ENCODE measurements at places on chromosomes 6 and 20. TPM values are rescaled to one million over a fixed set of nuclear protein-coding genes. Genes with fewer than 3 reads are reported as not detected.
A peak's percentile ranks its signal among the peaks of the same experiment; 100 is the strongest.

The SMIM28 gene
- polyA plus RNA-seq = not detected

The LCA5 gene
- polyA plus RNA-seq = 1.6 TPM

The STMND1 gene
- not detected for polyA plus RNA-seq

The PSMB9 gene
- 29.0 TPM for polyA plus RNA-seq

The OPN5 gene
- 0.04 TPM for polyA plus RNA-seq

The LRRC73 gene
- polyA plus RNA-seq = 0.16 TPM

The CEBPB gene
- polyA plus RNA-seq = 11.2 TPM

DNA sequence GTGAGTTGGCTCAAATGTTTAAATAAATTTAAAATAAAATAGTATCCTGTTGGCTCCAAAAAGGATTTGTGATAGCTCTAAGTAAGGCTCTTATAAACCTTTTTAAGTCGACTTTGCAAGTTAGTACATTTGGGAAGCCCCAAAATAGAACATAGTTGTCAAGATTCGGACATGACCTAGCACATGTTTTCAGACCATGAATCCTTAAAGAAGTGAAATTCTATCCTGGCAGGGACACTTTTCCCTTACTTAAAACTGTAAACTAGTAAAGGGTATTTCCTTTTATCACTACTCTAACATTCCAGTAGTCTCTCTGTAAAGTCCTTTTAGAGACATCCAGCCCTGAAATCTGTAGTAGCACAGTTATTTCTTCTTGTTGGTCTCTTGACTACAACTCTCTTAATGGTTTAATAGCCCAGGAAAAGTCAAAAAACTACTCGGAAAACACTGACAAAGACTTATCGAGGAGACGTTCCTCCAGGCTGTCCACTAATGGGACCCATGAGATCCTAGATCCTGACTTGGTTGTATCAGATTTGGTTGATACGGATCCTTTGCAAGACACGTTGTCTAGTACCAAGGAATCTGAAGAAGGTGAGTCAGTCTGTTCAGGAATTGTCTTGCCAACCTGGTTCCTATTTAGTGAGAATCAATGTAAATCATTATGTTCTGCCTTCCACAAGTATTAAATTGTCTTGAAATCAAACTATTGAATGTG lies 83.6 kb downstream of the SCAND1 start:
- DNase-seq = no peak

- no peak for DNase-seq
These were observed 60.7 kb upstream of the LAMA2 start for GRCh38 chr6:128822271-128822670.

DNA sequence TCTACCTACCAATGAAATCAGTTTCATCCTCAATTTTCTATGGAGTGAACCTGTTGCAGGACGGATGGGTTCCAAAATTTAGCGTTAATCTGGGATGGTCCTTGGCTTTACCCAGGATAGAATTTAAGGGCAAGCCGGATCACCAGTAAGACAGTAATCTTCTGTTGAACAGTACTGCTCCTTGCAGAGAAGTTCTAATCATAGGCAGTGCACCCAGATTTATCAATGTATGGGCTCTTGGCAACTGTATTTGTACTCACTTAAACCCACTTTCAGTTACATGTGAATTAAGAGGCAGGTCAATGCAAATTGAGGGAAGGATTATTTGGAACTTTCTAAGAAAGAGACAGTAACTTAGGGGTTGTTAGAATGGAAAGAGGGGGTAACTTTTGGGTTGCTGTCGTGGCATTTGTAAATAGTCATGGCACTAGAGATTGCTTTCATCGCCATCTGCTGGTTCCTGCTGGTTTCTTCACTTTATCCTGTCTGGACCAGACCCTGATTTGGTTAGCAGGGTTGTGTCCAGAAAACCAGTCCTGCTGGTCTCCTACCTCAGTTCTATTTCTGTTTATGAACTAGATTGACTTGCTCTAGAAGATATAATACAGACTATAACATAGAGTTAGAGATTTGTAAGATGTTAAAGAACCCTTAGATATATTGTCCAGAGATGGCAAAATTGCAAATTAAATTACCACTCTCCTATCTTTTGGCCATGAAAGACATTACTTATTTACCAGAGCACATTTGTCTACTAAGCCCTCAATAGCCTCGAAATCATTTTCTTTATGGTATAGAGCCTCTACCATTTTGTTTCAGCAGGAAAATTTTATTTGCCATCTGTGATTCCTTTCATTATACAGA lies 646.3 kb downstream of the UTRN start:
- no peak for DNase-seq

DNA sequence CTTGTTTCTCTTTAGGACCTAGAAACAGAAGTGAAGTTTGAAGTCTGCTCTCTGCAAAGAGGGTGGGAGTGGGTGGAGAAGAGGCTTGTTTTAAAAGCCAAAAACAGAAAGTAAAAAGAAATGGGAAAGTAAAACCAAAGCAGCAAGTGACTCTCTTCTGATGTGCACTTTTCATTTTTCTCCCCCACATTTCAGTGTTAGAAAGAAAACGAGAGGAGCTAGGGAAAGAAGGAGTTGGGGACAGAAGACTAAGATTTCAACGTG lies 1.3 kb downstream of the C6orf141 start:
- DNase-seq = no peak

- no peak for DNase-seq
These were observed 232.3 kb downstream of the QKI start for GRCh38 chr6:163646866-163647265.

DNA sequence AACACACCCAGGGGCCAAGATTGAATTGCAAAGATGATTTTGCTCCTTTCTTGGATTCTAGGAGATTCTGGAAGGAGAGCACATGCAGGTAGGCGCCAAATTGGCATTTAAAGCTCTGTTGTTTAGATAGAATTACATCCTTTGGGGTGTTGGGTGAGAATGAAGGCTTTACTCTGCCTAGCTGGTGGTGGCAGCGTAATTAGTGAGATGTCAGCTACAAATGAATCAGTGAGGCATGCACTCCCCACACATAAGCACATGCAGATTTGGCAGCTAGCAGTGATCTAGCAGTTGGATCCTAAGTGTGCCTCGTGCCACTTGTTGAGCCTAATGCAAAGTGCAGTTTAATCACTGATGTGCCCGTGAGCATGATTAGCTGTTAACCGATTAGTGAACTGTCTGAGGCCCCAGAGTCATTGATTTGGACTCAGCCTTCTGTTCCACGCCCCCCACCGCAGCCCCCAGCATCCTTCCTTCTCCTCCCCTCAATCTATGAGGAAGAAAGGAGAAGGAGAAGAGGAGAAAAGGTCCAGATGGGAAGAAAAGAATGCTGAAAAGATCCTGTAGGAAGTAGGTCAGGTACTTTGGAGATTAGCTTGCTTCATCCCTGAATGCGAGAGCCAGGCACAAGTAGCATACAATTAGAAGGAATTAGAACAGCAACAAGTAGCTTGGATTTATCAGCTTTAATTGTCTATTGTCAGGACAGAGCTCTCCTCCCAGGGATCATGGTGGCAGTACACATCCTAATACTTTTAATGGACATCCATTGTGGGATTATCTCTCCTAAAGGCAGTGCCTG lies 6.0 kb upstream of the PRDM1 start:
- no peak for DNase-seq

DNA sequence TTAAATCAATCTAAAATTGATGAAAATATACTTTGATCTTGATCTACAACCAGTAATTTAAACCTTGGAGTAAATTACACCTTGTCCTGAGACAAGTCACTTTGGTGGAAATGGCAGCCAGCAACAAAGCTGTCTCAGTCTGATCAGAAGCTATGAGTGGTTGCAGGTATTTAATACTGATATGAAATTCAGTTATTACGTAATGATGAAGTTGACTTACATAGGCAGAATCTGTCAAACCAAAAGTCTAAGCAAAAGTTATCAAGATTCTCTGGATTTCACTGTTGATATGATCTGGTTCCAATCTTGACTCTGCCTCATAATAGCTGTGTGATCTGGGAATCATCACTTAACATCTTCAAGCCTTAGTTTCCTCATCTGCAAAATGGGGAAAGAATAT lies 27.6 kb upstream of the GSTA5 start:
- DNase-seq = no peak

- DNase-seq = no peak
These were observed 48.2 kb upstream of the JAG1 start for GRCh38 chr20:10721976-10722375.

- DNase-seq = peak; percentile 90
These were observed 55.3 kb upstream of the BTN3A2 start for GRCh38 chr6:26309731-26310142.

DNA sequence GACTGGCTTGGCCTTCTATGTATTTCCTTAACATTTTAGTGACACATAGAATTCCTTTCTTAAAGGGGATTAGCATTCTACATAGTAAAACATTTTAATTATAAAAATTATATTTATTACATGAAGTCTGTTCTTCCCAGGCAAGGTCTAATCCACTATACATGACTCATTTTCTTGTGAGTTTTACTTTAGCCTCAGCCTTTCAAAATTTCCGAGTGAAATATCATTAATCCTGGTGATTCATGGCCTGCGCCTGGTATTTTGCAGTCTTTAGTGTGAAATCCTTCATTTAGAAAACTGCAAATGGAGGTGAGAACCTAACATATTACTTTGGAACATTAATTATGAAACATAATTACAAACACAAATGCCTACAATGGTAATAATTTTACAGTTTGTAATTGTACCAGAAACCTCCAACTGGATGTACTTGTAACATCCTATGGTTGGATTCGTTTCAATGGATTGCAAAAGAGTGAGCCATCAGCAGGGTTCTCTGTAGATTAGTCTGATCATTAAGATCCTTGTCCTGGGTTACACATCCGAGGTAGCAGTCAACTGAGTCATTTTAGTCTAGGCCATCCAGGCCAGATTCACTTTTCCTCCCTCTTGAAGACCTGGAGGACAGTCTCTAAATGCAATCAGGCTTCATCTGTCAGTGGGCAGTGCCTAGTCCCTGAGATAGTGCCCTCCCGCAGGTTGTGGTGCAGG lies 272.0 kb downstream of the PACRG start:
- DNase-seq = no peak

DNA sequence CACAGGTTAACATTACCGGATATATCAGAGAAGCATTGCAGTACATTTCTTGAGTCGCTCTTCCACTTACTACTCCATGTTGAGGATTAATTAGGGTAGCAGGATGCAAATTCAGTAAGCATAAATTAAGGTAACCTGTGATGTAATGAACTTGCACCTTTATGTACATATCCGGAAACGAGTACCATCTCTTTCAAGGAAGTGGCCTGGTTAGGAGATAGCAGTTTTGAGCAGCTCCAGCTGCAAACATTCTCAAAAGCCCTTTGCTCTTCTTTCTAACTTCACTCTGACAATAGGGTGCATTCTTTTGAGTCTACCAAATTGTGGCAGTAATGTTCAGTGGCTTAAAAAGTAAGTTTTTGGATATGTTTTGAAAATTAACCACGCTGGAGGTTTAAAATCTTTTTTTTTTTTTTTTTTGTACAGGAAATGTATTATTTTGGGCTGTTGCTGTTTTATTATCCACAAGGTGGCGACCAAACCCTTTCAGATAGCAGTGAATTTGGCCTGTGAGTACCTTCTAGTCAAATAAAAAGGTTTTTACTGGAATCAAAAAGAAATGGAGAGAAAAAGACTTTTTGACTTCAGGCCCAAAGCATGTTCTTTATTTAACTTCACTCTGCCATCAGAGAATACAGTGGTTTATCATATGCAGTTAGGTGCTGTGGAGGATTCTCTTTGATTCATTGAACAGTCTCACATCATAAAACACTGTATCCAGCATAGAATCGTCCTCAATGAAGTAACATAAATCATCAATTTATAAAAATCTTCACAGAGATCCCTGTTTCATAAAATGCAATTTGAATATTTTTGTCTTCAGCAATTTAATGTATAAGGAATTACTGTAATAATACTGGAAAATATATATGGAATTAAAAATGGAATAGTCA lies 8.9 kb downstream of the FAM217B start:
- no peak for DNase-seq

DNA sequence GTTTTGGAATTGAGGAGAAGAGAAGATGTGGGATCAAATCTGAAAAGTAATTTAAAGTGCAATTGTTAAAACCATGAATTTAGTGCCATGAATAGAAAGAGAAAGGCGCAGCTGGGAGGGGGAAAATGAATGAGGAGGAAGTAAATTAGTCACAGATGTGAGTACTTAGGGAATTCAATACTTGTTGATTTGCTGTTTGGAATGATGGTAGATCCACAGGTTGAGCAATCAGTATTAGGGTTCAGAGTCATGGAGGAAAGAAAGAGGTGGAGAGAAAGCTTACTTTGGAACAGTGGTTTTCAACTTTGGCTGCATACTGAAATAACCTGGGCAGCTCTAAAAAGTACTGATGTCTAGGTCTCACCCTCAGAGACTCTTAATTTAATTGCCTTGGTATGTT lies 229.7 kb upstream of the ASCC3 start:
- no peak for DNase-seq

DNA sequence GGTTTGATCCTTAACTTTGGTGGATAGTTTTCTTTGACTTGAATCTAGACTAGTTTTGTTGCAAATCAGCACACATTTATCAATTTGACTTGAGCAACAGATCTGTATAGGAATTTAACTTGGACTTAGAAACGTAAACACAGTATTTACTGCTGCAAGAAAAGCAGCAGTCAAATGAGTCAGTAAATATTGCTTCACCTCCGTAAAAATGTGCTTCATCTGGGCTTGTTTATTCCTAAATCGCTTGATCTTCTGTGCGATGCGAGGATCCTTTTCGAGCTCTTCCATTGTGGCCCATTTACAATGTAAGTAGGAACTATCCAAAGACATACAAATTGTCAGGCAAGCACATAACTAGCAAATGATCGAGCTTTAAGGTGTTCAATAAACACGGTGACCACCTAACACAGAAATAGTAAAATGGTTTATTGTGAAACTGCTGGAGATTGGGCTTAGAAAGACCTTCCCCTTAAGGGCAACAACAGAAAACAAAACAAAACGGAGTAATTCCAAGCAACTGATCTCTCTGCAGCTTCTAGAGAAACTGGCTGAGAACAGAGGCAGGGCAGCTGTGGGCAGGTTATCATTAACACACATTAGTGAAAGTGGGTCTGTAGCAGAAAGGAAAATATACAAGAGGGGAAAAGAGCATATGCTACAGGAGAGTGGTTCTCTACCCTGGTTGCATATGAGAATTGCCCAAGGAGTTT lies 120.8 kb downstream of the CHD6 start:
- DNase-seq = no peak

- DNase-seq = no peak
These were observed 49.8 kb downstream of the MYB start for GRCh38 chr6:135230711-135231468.

- no peak for DNase-seq
These were observed 128.8 kb downstream of the SOBP start for GRCh38 chr6:107618672-107619071.

GRCh38 chr6:7108964-7109836 lies 1.4 kb downstream of the RREB1 start:
- DNase-seq = no peak

- no peak for DNase-seq
These were observed 31.1 kb upstream of the SSTR4 start for GRCh38 chr20:23003881-23004460.

- no peak for DNase-seq
These were observed 1.1 kb downstream of the RAB32 start for GRCh38 chr6:146544616-146545182.

DNA sequence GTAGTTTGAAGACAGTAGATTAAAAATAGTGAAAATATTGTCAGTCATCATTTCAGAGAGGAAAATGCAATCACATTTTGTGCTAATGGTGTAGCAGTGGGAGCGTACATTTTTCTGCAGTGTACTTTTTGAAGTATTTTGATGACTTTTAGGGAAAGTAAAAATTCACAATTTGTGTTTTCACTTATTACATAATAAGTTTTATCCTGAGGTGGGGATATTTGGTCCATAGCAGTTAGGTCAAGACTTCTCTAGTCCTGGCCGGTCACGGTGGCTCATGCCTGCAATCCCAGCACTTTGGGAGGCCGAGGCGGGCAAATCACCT lies 122.3 kb downstream of the SASH1 start:
- no peak for DNase-seq

All from keratinocyte (primary cell).